T-helper 1 cell (primary cell): ENCODE measurements at places on chromosomes 5 and 9.

- DNase-seq = no peak
Measured at GRCh38 chr9:69175486-69175885, 1.4 kb downstream of the TJP2 start.

DNA sequence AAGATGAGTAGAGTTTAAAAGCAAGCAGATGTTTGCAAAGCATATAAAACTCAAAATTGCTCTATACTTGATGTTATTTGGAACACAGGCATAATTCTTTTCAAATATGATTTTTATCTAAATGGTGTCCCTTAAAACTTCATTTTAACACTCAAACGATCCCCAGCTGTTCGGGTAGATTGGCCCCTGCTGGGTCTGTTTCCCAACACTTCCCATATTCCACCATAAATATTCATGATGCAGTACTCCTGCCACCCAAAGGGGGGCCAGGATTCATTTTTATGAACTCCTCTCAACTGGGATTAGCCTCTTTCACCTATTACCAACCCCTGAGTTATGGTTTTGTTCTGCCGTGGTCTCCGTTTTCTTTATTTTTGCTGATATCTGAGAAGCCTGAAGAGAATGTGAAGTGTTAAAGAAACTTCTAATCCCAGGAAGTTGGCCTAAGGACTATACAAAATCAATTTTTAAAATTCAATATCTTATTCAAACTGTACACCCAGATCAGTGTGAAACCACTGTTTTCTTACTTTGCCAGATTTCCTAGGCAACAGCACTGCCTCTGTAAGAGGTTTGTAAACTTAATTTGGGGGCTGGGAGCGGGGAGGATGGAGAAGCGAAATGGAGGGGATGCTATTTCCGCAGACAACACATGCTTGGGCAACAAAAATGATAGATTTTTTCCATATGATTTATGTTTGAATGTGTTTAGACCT is 384.1 kb downstream of the DMRT2 start:
- DNase-seq = no peak

- no peak for DNase-seq
Measured at GRCh38 chr5:142115937-142116614, 7.5 kb downstream of the NDFIP1 start.

DNA sequence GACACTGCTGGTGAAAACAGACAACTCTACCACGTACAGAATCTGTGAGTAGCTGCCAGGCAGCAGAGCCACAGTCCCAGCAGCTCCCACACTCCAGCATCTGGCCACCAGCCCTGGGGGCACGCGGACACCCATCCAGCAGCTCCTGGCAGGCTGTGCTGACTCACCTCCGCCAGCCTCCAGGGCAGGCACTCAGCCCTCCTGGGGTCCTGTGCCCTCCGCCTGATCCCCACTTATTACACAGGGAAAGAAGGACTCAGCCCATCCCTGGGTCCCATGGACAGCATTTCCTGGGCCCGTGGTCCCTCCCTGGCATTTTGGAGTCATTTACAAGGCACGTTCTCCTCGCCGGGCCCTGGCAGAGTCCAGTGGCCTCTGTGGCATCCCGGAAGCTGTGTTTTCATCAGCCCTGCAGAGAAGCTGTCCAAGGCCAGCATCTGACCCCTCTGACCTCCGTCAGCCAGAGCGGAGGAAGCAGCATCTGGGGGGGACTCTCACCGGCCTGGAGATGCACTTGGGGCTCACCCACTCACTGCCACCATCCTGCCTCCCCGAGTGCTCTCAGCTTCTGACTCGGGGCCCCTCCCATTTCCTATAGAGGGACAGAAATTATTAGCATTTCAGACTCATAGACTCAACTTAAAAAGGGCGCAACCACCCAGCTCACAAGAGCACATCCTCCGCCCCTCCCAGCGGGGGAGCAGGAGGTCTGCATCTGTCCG is 21.6 kb downstream of the PAEP start:
- no peak for DNase-seq

GRCh38 chr5:147510885-147511284 is 1.0 kb upstream of the DPYSL3 start:
- DNase-seq = no peak
